ENCODE measurements at places on chromosomes 16 and 17.

DNA sequence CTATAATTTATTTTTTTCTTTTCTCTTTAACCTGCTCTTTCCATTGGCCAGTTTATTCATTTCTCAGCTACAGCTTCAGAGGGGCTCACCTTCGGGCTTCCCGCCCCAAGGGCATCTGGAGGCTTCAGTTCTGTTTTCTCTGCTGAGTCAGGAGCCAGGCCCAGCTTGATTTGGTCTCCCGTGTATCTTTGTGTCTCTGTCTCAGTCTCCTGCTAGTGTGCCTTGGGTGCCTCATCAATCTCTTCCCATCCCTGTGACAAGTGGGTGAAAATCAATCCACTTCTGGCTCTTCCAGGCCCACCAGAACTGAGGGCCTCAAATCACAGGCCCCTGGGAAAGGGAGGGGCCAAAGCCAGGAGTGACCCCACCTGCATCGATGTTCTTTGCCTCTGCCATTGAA, 72.1 kb downstream of the CCDC182 start:
- no peak for DNase-seq

DNA sequence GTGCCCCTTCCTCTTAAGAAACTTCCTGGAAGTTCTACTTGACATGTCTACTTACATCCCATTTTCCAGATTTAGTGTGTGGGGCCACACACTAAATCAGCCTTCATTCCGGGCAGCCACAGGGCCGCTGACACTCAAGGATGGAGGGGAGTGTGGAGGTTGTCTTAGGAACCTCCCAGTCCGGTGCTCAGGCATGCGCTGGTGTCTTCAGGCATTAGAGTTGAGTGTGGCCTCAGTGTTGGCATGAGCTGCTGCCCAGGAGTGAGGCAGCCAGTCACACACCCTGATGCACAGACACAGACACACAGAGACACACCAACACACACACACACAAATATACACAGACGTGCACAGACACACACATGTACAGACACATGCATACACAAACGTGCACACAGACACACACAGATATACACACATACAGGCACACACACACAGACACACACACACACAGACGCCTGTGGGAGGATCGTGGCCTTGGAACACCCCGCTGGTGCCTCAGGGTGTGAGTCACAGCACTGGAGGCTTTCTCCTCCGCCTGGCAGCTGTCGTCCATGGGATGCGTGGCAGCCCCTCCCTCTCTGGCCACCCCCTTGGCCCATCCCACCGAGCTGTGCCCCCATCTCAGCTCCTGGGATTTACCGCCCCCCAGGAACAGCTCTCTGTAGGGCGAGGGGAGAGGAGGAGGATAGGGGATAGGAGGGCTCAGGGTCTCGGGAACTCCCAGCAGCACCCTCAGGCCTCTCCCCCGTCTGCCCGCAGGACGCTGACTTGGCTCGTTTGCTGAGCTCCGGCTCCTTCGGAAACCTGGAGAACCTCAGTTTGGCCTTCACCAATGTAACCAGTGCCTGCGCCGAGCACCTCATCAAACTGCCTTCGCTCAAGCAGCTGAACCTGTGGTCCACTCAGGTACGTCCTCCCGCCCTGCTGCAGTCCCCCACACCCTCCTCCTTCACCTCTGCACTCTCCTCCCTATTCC, 75.6 kb upstream of the PLCG2 start:
- no peak for DNase-seq

DNA sequence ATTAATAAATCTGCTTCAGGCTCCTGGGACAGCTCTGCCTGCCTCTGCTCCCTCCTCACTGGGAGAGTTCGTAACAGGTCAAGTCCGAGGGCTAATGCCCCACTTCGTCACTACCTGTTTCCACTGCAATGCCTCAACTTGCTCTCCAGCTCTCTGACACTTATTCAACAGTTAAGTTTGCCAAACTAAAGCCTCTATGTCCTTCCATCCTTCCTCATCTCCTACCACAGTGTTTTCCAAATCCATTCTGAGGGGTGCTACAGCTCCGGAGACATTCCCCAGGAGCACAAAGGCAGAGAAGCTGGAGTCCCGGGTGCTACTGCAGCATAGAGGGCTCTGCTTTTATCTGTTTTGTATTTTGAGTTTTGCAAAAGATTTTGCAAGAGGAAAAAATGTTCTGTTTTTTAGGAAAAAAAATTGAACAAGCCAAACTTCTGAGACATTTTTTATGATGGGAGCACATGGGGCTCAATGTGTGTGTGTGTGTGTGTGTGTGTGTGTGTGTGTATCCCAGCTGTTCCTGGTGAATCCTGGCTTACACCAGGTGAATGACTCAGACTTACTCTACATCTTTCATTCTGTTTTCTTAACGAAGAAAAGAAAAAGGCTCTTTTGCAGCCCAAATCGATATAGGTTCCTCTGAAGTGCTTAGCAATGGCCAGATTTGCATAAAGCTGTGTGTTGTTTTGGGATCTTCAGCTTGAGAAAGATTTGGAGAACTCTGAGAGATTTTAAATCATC, 46.1 kb upstream of the MYOCD start:
- no peak for DNase-seq

GRCh38 chr16:64990101-64990500, 131.8 kb downstream of the CDH11 start:
- DNase-seq: no peak

DNA sequence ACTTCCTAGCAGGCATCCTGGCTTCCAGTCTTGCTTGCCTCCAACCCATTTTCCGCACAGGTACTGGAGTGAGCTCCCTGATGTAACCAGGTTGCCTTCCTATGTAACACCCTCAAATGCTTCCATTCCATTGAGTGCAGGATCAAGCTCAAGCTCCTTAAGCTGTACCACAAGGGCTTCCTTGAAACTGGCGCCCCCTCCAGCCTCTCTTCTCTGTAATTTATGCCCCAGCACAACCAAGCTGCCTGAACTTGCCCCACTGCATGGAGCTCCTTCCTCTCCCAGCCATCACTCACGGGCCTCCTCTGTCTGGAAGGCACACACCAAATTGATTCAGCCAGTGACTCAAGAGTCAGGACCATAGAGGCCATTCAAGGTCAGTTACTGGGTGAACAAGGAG, 234.8 kb upstream of the RPL38 start:
- DNase-seq: no peak

- DNase-seq: no peak
Observed at GRCh38 chr17:41652461-41652970, 28.1 kb upstream of the KRT17 start.

- no peak for DNase-seq
Observed at GRCh38 chr17:8338753-8339140, 893 bp upstream of the ODF4 start.

- no peak for DNase-seq
Observed at GRCh38 chr17:39283896-39284295, 58.2 kb upstream of the STAC2 start.

DNA sequence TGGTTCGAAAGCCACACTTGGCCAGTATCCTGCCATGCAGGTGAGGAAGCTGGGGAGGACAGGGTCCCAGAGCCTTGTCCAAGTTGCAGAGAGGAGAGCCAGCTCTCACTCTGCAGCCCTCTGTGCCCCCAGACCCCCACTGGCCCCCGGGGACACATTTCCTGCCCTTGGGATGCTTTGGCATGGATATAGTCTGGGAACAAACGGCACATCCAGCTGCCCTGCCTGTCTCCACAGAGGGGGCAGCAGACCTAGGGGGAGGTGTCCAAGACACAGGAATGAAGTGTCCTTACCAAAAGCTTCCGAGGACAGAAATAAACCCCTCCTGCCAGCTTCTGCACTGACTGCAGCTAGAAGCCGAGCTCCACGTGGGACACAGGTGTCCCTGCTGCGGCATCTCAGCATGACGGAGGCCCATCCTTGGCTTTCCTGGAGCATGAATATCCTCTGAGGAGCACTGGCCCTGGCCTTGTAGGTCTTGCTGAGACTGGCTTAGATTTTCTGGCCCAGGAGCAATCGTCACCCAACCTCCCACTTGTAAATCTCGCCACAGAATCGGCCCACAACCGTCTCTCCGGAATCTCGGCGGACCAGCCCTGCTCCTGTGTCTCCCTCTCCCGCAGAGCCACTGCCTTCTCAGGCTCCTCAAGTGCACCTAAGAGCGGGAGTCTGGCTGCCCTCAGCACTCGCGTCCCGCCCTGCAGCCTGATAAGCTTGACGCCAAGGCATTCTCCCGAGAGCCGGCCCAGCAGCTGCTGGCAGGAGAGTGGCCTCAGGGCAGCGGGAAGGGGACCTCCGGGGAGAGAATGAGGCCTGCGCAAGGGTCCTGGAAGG, 1.1 kb upstream of the CAPN15 start:
- DNase-seq: no peak

GRCh38 chr16:21338537-21339268, 60.6 kb upstream of the CRYM start:
- DNase-seq: no peak

DNA sequence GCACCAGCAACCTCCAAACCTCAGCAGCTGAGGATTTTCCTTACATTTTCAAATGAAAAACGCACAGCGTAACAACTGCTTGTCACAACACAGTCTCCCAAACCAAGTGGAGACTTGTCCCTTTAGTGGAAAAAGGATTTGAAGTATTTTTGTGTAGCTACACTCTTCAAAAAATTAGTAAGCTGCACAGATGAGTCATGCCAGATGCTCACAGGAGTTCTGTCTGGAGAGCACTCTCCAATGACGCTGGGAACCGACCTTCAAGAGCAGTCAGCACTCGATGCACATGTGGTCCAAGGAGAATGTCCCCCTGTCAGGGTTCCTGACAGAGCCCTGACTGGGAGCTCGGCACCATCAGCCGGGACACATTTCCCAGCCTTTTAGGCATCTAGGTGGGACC, 39.8 kb downstream of the MAP1LC3B start:
- DNase-seq: no peak

- no peak for DNase-seq
Observed at GRCh38 chr17:81858967-81859905, 1.1 kb downstream of the P4HB start.

DNA sequence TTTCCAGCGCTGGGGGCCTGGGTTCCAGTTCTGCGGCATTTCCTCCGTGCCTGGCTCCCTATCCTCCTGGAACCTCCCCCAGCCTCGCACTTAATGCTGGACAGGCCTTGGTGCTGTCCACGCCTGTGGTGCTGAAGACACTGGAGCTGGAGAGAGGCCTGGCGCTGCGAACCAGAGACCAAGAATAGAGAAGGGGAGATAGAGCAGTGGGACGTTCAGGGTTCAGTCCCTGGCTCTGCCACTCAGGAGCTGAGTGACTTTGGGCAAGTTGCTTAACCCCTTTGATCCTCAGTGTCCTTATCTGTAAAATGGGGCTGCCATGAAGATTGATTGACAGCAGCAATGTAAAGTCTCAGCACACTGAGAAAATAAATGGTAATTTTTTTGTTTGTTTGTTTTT, 11.9 kb downstream of the SBK1 start:
- no peak for DNase-seq

DNA sequence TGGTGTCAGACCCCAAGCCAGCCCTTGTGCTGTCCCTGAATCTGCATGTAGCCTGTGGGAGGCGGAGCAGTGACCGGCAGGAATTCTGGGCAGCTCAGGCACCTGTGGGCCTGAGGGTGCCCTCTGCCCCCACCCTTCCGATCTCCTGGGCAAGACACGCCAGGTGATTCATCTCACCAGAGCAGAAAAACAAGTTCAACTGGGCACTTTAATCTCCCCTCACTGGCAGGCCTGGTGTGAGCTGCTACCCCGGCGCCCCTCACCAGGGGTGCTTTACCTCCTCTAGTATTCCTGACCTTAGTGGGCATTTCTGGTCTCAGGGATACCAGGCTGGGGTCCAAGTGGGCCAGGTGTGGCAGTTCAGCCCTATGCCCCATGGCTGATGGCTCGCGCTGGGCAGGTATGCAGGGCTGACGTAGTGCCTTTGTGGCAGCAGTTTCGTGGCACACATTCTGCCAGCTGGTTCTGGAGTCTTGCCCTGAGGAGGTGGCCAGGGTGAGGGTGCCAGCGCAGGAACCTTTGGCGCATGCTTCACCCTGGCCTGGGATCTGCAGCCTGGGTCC, 6.0 kb downstream of the ERBB2 start:
- no peak for DNase-seq

DNA sequence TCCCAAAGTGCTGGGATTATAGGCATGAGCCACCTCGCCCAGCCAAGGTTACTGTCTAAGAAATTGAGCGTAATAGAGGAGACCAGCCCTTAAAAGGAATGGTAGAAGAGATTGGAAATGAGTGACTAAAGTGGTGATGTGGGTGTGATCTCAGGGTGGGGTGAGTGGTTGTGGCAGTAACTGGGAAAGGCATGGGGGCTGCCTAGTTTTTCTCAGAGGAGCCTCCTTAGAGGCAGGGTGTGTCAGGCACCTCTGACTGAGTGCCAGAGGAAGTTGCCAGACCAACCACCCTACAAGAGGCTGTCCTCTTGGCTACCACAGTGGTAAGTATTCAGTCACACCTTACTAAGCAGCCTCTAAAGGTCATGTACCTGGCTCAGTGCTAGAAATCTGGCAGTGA, 8.9 kb downstream of the DUS2 start:
- no peak for DNase-seq

Data from Panc1 (cell line).